ENCODE measurements at places on chromosomes 12 and 14.

- DNase-seq = no peak
Measured at GRCh38 chr14:79583738-79584408, 627.4 kb downstream of the DIO2 start.

DNA sequence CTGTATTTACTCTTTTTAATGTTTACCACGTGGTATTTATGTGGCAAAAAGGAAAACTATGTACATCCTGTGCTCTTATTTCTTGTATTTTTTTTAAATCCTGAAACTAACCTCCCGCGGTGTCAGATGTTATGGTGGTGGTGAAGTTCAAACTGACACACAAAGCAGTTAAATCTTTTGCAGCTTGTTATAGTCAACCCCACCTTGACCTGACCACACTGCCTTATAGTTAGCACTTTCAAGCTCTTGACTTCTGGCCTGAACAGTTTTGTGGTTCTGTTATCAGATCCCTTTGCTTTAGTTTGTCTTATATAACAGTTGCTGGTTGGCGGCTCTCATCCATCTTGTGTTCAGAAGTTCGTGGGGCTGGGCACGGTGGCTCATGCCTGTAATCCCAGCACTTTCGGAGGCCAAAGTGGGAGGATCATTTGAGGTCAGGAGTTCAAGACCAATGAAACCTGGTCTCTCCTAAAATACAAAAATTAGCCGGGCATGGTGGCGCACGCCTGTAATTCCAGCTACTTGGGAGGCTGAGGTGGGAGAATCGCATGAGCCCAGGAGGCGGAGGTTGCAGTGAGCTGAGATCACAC lies 2.1 kb downstream of the UNG start:
- DNase-seq = peak; percentile 62

DNA sequence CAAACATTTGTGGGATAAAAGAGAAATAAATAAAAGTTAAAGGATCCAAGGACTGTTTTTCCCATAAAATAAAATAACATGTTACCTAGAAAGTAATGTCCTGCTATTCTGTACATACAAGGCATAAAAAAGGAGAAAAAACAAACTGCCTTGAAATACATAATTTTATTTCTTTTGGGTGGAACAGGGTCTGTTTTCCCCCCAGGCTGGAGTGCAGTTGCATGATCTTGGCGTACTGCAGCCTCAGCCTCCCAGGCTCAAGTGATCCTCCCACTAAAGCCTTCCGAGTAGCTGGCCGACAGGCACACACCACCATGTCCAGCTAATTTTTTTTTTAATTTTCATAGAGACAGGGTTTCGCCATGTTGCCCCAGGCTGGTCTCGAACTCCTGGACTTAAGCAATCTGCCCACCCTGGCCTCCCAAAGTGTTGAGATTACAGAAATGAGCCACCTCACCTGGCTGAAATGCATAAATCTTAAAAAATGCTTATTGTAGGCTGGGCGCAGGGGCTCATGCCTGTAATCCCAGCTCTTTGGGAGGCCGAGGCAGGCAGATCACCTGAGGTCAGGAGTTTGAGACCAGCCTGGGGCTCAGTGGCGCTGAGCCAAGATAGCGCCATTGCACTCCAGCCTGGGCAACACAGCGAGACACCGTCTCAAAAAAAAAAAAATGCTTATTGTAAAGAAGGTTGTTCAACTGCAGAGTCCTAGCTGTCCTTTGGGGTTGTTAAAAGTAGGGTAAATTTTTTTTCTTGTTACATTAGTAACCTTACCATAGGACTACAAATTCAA lies 4.1 kb upstream of the TUBA1C start:
- DNase-seq = no peak

DNA sequence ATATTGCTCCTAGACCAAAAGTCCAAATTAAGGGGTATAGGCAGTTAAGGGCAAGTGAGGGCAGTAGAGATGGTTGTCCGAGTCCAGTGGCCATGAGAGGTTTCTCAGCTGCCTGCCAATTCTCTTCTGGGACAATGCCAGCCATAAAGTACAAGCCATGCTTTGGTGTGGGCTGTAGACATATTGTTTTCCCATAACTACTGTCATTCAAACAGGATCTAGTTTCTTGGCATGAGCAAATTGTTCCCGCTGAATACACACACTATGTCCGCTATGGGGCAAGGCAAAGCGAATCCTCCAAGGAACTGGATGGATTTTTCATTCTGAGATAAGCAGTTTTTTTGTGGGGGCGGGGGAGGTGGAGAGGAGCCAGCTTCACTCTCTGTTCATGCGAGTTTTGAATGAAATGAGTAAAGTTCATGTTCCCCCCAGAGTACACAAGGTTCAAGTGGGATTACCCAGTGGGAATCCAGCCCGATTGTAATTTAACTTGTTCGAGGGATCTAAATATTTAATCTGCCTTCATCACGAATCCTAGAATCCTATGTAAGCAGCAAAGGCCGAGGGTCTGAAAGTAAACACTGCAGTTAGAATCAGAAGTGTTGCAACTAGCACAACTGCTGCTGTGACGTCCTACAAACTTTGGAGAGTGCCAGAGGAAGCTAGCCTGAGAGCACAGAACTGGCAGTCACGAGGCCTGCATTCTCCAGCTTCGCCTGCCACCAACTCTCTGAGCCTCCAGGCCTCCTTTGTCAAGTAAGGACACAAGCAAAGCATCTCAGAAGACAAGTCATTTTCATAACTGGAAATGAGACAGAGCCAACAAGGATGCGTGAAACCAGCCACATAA lies 137.0 kb downstream of the CRADD start:
- no peak for DNase-seq

- DNase-seq = no peak
Measured at GRCh38 chr14:58571769-58572472, 65.8 kb upstream of the DACT1 start.

DNA sequence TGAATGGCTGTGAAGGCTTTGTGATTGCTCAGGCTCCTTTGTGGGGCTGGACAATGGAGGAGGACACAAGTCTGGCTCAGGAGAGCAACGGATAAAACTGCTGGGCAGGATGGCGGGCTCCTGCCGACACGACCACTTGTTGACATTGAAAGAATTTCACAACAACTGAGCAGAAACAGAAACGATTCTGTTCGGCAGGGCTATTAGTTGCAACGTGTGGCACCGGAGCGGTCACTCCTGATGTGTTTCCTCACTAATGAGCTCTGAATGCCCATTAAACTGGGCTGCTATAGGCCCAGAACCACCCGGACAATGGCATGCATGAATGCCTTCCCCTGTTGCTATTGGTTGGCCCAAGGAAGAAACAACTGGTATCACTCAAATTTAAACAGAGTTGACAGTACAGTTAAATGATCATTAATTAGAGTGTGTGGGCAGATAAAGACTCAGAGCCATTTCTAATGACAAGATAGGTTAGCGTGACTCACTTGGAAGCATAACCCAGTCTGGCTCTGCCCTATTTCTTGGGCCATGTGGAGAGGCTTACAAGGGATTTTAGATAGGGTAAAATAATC lies 142.9 kb downstream of the ASCL1 start:
- no peak for DNase-seq

DNA sequence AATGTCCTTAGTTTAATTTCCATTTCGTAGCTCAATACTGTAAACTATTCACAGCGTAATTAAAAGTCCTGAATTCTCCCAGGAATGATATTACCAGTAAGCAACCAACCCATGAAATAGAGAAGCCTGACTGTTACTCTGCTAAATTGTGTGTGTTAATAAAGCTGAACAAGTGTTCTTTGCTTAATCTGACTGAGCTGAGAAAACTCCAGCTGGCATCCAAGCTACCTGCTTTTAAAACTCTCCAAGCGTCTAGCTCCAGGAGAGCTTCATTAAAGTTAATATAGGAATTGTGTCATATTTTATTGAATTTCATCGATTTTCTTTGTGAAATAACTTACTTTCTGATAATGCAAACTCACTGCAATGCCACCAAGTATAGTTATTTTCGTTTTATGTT lies 524.4 kb downstream of the SLC16A7 start:
- no peak for DNase-seq

- DNase-seq = peak; percentile 92
Measured at GRCh38 chr14:20632831-20633691, 8.4 kb downstream of the OR6S1 start.

DNA sequence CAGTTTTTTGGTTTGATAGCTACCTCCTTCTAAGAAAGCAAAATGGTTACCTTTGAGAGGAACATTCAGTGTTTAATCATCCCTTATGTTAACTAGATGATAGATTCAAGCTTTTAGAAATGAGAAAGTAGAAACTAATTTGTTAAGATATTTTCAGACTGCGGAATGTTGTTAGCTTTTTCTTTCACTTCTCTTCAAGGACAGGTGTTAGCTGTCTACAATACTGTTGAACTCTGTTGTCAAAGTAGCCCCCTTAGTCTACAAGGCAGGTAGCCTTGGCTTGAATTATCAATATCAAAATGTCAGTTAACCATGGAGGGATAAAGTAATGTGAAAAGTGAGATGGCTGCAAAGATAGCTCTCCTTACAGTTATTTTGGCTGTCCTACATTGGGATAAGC lies 14.8 kb downstream of the MAPK1IP1L start:
- DNase-seq = no peak

GRCh38 chr12:110269622-110270124 lies 11.4 kb upstream of the ATP2A2 start:
- no peak for DNase-seq

DNA sequence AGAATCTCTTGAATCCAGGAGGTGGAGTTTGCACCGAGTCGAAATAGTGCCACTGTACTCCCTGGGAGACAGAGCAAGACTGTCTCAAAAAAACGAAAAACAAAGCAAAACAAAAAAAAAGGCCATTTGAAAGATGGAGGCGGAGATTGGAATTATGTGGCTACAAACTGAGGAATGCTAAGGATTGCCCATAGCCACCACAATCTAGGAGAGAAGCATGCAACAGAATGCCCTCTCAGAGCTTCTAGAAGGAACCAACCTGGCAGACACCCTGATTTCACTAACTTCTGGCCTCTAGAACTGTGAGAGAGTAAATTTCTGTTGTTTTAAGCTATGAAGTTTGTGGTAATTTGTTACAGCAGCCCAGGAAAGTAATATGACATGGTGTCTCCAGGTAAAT lies 50.1 kb upstream of the LIMA1 start:
- no peak for DNase-seq

DNA sequence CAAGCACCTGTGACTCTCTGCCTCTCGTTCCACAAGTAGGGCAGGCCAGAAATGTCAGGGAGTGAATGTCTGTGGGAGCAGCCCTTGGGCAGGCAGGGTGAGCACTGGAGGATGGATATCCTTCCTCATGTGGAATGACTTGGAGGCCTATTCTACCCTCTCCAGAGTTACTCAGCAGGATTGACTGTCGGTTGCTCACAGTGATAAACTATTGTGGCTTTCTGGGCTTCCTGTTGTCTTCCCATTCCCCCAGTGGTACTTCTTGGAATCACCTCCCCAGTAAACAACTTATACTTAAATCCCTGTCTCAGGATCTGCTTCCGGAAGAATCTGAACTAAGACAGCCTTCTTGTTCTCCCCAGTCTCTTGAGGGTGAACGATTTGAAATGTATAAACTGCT lies 79.6 kb upstream of the MANSC4 start:
- no peak for DNase-seq

DNA sequence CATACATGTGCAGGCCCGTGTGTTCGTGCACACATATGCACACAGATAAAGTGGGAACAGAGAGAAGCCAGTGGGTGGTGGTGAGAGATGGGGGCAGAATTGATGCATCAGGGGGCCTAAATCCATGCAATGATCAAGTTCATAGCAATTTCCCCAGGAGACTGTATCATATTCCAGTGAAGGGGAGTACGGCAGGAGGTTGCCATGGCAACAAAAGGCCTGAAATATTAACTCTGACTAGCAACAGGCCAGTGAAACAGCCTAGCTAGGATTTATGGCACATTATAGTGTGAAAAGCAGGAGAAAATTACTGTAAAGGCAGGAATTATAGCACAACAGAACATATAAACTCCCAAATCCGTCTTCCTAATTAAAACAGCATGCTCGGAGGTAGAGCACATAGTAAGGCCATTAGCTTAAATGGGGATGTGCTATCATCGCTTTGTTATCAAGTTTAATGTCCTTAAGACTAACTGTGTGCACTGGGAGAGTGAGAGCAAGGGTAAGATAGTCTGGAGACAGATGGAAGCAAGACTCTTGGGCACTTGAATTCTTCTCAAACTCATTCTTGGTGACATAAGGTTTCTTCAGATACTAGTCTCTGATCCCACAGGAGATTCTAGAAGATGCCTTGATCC lies 806.3 kb downstream of the DIO2 start:
- no peak for DNase-seq

DNA sequence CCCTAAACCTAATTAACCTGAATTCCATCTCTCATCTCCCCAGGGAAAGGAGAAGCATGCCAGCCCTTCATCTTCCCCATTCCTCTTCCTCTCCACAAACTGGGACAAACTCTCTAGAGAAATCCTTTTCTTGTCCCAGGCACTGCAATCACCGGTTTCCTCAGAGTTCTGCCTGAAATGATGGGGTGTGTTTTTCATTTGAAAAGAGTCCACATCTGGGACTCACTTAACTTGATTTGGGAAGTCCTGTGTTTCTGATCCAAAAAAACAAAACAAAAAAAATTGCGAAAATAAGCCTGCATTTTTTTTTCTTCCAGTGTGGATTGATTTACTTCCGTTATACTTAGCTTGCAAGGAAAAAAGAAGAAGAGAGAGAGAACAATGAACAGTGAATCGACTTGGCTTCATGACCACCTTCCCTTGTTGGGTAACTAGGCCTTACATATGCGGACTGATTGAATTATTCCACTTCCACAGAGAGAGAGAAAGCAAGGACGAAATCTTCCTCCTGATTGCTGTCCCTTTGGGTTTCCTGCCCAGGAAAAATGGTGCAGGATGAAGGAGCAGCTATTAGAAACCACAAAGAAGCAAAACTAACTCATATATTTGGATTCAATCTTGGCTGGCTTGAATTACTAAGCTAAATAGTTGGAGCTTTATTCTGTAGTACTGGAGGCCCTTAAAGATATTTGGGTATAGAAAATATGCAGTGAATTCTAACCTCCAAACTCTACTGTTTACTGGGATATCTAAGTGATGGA lies 506.2 kb upstream of the TBX3 start:
- DNase-seq = no peak

GRCh38 chr14:60327447-60328331 lies 78.7 kb downstream of the PPM1A start:
- peak; percentile 66 for DNase-seq

DNA sequence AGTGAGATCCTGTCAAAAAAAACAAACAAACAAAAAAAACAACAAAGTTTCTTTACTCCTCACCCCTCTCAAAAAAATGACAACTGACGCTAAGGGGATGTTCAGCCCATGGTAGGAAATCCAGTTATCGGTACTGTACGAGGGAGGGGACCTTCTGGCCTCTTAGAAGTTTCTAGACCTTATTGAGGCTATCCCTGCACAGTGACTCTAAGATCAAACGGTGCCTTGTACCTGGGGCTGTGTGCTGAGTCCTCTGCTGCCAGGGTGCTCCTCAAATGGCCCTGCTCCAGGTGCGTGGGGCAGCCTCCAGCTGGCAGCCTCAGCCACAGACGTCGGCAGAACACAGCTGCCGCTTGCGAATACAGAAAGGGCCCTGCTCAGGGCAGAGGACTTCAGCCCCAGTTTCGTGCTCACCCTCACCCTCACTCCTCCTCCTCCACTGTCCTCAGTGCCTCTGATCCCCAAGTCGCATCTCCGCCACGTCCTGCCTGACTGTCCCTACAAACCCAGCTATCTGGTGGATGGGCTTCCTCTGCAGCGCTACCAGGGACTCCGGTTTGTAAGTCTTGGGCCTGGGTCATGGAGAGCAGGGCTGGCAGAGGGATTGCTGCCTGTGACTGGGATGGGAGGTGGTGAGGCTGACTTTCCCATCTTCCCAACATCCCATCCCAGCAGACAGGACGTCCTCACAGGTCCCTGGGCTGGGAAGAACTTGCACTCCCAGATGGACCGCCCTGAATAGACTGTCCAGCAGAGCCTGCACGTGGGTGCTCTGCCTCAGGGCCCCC lies 90.9 kb downstream of the B4GALNT3 start:
- DNase-seq = no peak
